A549 treated with Hydrocortisone at 1 μM for 4 hours (cell line): ENCODE measurements at places on chromosomes 7 and 10. TPM values are rescaled to one million over a fixed set of nuclear protein-coding genes. Genes with fewer than 3 reads are reported as not detected.

The NCF1 gene
- total RNA-seq = 0.12 to 0.22 TPM (median 0.17 TPM) in 5 replicates

The MYL7 gene
- total RNA-seq = not detected in 5 replicates

The COL1A2 gene
- total RNA-seq = not detected in 5 replicates

The OR2A7 gene
- total RNA-seq = not detected in 5 replicates

The GPNMB gene
- 2.7 to 3.6 TPM (median 3.1 TPM) in 5 replicates for total RNA-seq

The CPN1 gene
- total RNA-seq = 0.16 to 0.39 TPM (median 0.28 TPM) in 5 replicates

The FAM221A gene
- 0.15 to 0.66 TPM (median 0.55 TPM) in 5 replicates for total RNA-seq

The HOXA4 gene
- total RNA-seq = 1.4 to 2.3 TPM (median 1.7 TPM) in 5 replicates

The UNCX gene
- total RNA-seq = 0.05 to 0.08 TPM (median 0.07 TPM) in 3 of 5 replicates, not detected in the others

The NUDT13 gene
- 2.6 to 3.9 TPM (median 3.4 TPM) in 5 replicates for total RNA-seq

The TFPI2 gene
- total RNA-seq = 215 to 326 TPM (median 237 TPM) in 5 replicates

The MBL2 gene
- total RNA-seq = not detected in 5 replicates
